Fibroblast of skin of scalp (primary cell): ENCODE measurements at places on chromosomes 6 and 20.
A peak's percentile ranks its signal among the peaks of the same experiment; 100 is the strongest.

DNA sequence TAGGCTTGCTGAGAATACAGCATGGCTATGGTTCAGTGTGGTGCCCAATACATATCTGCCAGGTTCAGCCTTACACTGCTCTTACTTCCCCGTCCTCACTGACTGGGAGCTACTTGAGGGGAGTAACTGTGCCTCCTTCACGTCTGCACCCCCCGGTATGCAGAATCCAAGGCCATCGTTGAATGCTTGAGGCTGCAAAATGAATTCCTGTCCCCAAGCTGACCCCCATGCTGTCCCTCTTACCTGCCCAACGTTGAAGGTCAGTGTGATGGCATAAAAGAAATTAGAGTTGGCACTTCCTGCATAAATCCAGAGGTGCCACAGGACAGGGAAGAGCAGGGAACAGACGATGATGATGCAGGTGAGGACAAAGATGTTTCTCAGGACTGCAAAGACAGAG lies 16.3 kb downstream of the MAP1LC3A start:
- DNase-seq = no peak

GRCh38 chr6:44430326-44430725 lies 42.8 kb downstream of the CDC5L start:
- DNase-seq = peak; percentile 89

DNA sequence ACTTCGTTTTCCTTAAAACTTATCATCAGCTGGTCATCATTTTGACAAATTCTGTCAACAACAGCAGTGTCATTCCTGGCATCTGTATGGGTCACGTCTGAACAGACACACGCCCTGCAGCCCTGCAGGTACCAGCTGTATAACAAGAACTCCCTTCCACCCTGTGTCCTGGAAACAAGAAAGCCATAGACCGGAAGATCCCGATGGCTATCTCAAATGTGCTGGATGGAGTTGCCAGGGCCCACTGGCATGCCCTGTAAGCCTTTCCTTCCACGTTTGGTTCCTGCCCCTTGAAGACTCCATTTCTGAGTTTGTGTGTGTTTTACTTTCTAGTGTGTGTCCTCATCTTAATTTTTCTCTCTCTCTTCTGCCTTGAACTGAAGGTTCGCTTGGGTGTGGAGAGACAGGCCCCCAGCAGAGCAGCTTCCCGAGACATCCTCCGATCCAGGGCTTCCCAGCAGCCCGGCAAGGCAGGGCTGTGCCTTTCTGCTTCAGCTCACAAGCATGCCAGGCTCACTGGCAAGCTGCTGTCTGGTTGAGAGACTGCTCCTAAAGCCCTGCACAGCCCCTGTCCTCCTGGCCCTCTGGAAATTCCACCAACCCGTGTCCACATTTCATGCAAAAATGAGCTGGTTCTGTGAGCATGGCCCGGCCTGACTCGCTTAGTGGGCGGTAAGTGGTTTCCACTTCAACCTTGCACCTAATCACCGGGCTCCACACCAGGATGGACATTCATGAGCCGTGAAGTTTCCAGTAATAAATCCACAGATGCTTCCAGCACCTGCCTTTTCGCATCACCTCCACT lies 8.7 kb downstream of the GFRA4 start:
- no peak for DNase-seq

DNA sequence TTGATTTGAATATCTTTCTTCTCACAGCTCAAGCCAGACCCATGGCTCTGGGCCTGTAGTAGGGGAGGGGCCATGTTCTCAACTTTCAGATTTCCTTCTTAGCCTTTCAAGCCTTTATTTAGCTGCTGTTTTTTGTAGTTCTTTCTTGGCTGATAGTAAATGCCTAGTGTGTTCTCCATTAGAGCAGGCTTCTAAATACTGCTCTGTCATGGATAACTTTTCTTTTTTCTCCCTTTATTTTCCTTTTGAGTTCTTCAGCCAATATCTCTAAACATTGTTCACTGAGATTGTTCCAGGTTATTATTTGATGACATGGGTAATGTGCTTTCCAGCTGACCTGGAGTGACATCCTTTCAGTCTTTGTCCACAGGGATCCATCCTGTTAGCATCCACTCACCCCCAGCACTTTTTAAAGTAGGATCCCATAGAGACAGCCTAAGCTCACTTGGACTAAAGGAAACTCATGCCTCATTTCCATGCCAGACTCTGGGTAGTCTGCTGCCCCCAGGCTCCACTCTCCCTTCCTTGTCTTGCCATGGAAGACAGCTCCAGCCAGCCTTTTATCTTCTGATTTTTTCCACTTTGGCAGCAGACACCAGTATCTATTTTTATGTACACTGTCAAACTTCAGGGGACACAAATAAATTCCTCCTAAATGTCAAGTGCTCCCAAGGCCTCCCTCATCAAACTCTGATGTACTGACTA lies 645.6 kb downstream of the RNF144B start:
- no peak for DNase-seq

- DNase-seq = no peak
These were observed 279.0 kb upstream of the ZFP64 start for GRCh38 chr20:52470561-52470960.

DNA sequence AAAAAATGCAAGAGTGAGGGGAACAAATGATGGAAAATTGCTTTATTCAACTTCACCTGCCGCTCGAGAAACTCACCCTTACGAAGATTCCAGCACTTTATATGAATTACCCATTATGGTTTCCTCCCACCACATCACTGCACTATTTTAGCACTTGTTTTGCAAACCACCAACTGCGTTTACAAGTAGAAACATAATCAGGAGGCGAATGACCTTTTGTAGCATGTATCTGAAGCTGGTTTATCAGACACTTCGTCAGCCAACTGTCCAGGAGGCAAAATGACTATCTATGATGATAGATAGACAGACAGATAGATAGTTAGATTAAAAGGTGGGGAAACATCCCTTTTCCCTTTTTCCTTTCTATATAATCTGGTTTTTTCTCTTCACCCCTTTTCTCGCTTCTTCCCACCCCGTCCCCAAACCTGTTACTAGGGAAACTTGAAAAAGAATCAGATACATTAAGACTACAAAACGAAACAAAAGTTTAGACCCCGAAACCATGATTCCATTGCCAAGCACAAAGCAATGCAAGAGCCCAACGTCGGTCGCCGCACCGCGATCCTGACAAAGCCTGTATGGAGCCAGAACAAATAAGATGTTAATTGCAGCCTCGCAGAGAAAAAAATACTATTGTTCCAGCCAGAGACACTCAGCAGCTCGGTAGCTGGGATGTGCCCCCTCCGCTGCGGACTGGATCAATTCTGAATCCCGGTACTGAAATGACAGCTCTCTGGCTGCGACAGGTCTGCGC lies 933 bp upstream of the ADGRB3 start:
- no peak for DNase-seq

- DNase-seq = peak; percentile 60
These were observed 26.2 kb downstream of the SLC16A10 start for GRCh38 chr6:111113336-111114086.

DNA sequence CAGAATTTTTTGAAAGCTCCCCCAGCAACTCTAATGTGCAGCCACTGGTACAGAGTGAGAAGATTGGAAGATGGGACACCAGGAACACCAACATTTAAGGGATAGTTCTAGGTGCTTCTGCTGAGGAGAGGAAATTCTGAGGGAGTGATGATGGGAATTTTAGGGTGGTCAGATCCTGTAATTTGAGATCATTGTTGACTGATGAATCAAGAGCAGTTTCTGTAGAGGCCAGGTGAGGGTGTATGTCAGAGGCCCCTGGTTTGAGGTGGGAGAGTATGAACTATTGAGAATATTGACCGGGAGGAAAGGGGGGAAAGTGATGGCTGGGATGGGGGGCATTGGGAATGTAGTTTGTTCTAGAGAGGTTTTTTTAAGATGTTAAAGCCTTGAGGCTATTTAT lies 47.2 kb downstream of the PTPRA start:
- no peak for DNase-seq

DNA sequence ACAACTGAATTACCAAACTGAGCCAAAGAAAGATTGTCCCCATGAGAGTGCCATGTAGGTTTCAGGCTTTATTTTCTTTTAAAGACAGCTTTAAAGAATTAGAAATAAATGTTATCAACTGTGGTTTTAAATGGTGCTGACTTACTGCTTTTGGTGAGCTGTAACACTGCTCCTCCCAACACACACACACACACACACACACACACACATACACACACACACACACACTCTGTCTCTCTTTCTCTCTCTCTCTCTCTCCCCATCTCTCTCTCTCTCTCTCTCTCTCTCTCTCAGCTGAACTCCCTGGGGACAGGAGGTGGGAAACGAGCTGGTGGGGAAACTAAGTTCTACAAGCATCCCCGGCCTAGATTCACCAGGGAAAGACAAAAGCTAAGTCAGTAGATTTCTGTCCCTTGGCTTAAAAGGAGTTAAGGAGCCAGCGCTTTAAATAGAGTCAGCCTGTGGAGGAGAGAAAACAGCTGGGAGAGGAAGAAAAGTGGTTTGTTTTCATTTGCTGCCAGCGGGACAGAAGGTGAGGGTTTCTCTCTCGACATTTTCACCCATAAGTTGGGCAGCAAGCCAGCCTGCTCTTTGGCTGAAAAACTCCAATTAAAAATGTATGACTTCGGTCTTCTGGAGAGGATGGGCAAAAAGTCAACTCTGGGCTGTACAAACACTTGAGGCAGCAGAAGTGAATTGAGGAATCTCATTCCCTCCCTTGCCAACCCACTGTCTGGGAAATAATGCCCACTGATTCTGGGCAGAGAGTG lies 27.4 kb downstream of the CBLN4 start:
- DNase-seq = no peak

DNA sequence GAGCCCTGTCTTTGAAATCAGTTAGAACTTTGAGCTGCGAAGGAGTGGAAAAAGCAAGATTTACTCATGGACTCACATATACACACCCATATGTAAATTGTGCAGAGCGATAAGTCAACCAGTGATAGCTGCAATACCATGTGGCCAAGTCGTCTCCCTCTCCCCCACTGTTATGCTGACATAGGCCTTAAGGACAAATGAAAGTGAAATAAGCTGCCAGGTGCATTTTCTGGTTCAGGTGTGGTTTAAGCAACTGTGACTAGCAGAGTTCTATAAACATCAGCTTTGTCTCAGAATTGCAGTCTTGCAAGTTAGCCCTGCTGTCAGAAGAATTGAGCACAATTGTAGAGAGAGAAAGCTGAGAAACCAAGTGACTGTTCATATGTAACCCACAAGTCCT lies 9.6 kb downstream of the FAM83B start:
- no peak for DNase-seq

DNA sequence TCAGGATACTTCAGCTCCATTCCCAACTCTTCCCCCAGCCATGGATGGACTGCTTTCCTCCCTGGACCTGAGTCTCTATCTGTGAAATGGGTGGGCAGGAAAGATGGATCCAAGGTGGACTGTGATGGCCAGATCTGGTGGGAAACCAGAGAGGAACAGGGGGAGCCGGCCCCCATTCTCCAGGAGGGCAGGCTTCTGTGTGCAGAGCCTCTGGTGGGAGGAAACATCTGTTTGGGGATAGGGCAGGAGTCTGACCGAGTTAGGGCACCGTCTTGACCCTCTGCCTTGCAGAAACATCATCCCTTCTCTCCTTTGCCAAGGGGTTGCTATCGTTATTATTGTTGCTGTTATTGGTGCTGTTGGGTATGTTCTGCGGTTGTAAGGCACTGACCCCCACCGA lies 91.5 kb downstream of the TOX2 start:
- no peak for DNase-seq

- DNase-seq = no peak
These were observed 3.4 kb downstream of the SNX5 start for GRCh38 chr20:17965042-17965697.

DNA sequence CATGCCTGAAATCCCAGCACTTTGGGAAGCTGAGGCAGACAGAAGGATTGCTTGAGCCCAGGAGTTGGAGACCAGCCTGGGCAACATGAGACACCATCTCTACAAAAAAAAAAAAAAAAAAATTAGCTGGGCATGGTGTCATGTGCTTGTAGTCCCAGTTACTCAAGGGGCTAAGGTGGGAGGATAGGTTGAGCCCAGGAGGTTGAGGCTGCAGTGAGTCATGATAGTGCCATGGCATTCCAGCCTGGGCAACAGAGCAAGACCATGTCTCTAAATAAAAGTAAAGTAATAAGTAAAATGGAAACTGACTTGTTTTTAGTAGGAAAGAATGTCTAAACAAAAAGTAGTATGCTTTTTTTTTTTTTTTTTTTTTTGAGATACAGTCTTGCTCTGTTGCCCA lies 240.7 kb downstream of the ARID1B start:
- no peak for DNase-seq

DNA sequence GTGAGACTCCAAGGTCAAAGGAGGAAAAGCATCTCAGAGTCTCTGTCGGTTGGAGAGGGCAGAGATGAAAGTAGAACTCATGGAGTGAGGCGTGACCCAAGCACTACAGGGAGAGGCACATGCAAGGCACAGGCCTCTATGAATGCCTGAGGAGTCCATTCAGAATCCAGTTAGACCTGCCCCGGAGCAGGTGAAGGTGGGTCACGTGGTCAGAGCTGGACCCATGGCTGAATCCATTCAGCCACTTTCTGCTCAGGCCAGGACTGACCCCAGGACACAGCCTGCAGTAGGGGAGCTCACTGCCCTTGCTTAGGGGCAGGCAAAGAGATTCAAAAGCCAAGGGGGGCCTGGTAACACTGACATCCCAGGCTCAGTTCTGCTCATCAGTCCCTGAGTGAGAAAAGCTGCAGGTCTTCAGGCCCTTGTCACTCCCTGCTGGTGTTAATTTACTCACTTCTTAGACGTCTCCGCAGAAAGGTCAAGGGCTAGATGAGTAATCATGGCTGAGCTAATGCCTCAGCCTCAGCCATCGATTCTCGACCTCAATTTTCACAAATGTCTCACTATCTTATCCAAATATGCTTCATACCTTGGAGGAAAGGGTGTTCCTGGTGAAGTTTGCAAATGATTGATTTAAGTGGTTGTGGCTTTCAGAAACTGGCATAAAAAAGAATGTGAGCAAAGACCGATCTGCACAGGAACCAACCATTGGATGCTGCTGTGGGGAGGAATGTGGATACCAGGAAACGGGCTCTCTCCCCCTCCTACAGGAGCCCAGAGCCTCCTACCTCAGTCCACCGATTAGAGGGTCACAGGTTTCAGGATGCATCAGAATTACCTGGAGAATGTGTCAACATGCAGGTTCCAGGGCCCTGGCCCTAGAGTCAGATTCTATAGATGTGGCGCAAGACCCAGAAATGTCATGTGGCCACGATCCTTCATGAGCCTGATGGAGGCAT lies 584.4 kb downstream of the PTPRT start:
- no peak for DNase-seq

DNA sequence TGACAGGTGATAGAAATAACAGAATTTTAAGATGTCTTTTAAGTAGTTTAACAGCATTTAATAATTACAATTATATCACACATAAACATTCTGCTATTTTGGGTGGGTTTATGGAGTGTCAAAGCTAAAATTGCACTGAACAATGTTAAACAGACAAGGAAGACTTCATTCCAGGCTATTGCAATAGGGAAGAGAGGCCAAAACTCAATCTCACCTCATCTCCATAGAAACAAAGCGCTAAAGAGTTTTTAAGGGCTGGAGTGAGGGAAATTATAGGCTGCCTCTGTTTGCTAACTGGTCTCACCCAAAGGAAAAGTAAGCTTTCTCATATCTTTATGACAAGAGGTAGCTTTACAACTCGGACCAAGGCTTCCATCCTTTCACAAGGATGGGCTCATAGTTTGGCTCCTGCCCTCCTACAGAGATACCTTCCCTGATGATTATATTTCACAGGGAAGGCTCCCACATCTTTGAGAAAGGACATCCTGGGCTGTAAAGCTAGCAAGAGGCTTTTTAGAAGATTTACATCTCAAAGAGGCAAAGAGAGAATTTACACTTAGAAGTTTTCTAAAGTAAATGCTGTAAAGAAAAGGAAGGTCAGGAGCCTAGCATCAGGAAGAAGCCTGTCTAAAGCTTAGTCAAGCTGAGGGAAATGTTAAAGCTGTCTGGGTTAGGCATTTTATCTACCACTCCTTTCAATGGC lies 350.2 kb upstream of the IMPG1 start:
- DNase-seq = no peak
